T-helper 2 cell treated with Interferon-gamma antibody and Interleukin-4, amounts not matched to agents 5 μg/mL and 100 μg/mL, for 36 hours (primary cell): ENCODE measurements at places on chromosomes 2 and 18.

- no peak for DNase-seq
- H3K27me3 ChIP-seq: no peaks in the 10 kb centered on the region
- peak overlapping the region; percentile 68 for H3K27ac ChIP-seq
- peaks cover 72% of the 10 kb centered on the region for H3K4me1 ChIP-seq
- peaks cover 24% of the 10 kb centered on the region for H3K36me3 ChIP-seq
- H3K4me3 ChIP-seq: peak overlapping the region; percentile 48
Measured at GRCh38 chr2:98769114-98769476, 38.2 kb upstream of the MGAT4A start.

DNA sequence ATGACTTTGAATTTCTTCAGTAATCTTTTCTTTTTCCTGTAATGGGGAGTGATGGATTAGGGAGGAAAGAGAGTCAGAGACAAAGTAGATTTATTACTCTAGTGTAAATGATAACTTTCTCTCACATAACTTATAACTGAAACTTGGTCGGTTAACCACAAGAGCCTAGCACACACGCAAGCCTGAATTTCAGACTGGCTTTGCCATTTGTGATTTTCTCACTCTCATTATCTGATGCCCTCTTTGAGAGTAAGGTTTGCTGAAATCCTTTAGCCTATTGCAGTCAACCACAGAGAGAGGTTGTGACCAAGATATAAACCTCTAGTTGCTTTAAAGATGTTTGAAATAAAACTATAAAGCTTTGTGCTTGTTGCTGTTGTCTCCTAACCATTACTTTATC is 117.9 kb upstream of the NETO1 start:
- DNase-seq: no peak
- H3K4me1 ChIP-seq: no peaks in the 10 kb centered on the region
- H3K27me3 ChIP-seq: no peaks in the 10 kb centered on the region
- no peaks in the 10 kb centered on the region for H3K36me3 ChIP-seq

- DNase-seq: no peak
- no peak overlapping the region for H3K27ac ChIP-seq
- peaks cover 2% of the 10 kb centered on the region for H3K4me1 ChIP-seq
Measured at GRCh38 chr2:7111626-7112025, 194.4 kb downstream of the RNF144A start.

DNA sequence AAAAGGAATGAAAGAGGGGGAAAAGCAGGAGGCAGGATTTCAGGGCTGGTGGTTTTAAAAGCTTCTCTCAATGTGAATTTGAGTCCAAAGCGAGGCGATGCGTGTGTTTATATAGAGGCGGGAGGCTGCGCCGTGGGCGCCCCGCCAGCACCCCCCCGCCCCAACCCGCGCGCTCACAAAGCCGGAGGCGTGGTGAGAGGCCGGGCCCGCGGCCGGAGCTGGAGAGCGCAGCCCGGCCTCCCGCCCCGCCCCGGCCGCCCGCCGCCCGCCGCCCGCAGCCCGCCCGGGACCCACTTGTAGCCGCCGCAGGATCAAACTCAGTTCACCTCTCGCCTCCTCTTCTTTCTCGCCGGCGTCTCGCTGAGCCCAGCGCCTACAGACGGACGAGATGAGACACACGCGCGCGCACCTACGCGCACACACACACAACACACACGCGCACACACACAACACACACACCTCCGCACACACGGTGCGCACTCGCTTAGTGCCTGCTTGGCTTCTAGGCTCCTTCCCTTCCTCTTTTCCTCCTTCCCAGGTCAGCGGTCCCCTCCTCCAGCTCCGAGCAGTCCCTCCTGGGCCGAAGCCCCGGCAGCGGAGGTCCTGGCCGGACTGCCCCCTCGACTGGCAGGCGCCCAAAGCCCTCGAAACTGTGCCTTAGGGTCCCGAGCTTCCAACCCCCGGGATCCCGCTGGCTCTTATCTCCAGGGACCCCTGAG is 1.3 kb upstream of the CYP26B1 start:
- peaks cover 61% of the 10 kb centered on the region for H3K27me3 ChIP-seq
- no peak for DNase-seq
- H3K4me1 ChIP-seq: peaks cover 17% of the 10 kb centered on the region
- no peak overlapping the region for H3K27ac ChIP-seq
- H3K36me3 ChIP-seq: peaks cover 7% of the 10 kb centered on the region

- DNase-seq: no peak
- H3K4me3 ChIP-seq: peak overlapping the region; percentile 39
- peak overlapping the region; percentile 77 for H3K27ac ChIP-seq
- H3K4me1 ChIP-seq: peaks cover 47% of the 10 kb centered on the region
Measured at GRCh38 chr2:68089961-68090360, 27.2 kb upstream of the C1D start.

GRCh38 chr2:107633580-107634147 is 193.0 kb upstream of the RGPD4 start:
- DNase-seq: no peak
- H3K4me3 ChIP-seq: no peak overlapping the region
- H3K27me3 ChIP-seq: no peaks in the 10 kb centered on the region
- H3K4me1 ChIP-seq: no peaks in the 10 kb centered on the region
- H3K36me3 ChIP-seq: no peaks in the 10 kb centered on the region

DNA sequence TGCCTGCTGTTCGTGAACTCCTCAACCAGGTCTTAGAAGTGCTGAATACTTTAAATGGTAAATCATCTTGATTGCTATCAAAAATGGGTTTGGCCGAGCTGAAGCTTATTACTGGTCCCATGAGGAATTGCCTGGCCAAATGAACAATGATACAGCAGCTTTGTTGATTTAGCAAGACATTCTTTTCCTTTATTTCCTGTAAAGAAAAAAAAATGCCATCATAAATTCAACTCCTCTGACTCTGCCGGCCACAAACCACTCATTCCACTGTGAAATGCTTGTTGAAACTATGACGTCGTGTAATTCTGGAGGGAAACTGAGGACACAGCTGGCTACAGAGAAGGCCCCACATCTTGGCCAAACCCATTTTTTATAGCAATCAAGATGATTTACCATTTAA is 74.2 kb upstream of the ID2 start:
- H3K27ac ChIP-seq: peak overlapping the region; percentile 88
- peak overlapping the region; percentile 73 for H3K4me3 ChIP-seq
- DNase-seq: no peak
- H3K4me1 ChIP-seq: peaks cover 49% of the 10 kb centered on the region

DNA sequence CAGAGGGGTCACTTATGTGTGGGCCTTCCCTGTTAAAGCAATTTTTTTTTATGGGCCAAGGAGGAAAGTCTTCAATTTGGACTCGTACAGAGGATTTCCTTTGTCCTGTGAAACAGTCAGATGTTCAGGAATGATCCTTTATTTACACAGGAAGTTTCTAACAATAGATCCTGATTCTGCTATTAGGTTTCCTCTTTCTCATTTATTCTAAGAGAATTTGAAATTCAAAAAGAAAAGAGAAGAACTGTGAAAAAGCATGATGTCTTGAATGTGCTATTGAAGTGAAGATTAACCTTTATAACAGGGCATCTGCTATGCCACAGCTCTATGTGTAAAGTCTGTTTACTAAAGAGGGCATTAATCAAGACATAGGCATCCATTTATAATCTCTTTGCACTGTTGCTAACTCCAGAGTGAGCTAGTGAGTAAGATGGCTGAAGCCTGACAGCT is 105.3 kb upstream of the FAM98A start:
- H3K4me1 ChIP-seq: no peaks in the 10 kb centered on the region
- H3K27ac ChIP-seq: no peak overlapping the region
- H3K27me3 ChIP-seq: no peaks in the 10 kb centered on the region
- no peak overlapping the region for H3K4me3 ChIP-seq
- no peaks in the 10 kb centered on the region for H3K36me3 ChIP-seq

DNA sequence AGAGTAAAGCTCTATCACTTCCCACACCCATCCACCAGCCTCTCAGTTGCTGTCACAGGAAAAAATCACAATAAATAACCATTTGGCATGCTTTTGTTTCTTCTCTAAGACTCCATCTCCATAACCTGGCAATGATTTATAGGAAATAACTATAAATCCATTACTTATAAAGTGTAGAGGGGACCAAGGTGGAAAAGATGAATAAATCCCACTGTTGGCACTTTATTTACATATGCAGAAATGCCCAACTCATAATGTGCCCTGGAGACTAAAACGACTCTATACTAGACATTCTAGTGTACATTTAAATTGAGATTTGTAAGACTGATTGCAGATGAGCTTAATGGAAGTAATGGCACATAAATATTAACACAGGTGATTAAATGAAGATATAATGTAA is 7.5 kb upstream of the NOSTRIN start:
- H3K36me3 ChIP-seq: no peaks in the 10 kb centered on the region
- H3K4me1 ChIP-seq: no peaks in the 10 kb centered on the region
- H3K27ac ChIP-seq: no peak overlapping the region
- peaks cover 11% of the 10 kb centered on the region for H3K27me3 ChIP-seq
- DNase-seq: no peak

GRCh38 chr18:76697441-76697901 is 124.9 kb upstream of the ZNF236 start:
- peaks cover 47% of the 10 kb centered on the region for H3K27me3 ChIP-seq
- no peak for DNase-seq
- no peaks in the 10 kb centered on the region for H3K36me3 ChIP-seq
- no peak overlapping the region for H3K4me3 ChIP-seq
- peaks cover 6% of the 10 kb centered on the region for H3K4me1 ChIP-seq

DNA sequence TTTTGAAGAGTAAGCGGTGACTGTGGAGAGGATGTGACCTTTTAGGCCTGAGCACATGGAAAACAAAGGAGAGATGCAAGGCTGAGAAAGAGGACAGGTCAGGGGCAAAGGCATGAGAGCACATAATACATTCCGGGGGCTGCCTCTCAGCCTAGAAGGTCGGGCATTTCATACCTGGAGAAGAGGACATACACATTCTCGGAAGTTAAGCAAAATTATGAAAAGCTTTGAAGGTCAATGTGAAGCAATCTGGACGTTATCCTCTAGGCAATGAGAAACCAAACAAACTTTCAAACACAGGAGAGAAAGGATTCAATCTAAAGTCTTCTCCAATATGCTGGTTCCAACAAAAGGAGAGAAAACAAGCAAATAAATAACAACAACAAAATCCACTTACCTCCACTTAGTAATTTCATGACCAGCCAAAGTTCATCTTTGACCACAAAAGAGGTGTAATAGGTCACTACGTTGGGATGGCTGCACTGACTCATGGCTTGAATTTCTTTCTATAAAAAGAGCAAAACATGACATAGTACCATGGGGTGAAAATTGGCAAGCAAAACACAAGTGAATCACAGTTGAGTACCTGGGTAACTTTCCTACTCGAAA is 80.4 kb downstream of the STK39 start:
- H3K36me3 ChIP-seq: peaks cover 38% of the 10 kb centered on the region
- peaks cover 37% of the 10 kb centered on the region for H3K4me1 ChIP-seq
- peak overlapping the region; percentile 16 for H3K27ac ChIP-seq
- H3K27me3 ChIP-seq: no peaks in the 10 kb centered on the region
- peak; percentile 47 for DNase-seq

GRCh38 chr2:54092940-54093339 is 22.5 kb upstream of the ACYP2 start:
- H3K4me3 ChIP-seq: peak overlapping the region; percentile 66
- peaks cover 22% of the 10 kb centered on the region for H3K4me1 ChIP-seq
- peaks cover 1% of the 10 kb centered on the region for H3K36me3 ChIP-seq
- H3K27me3 ChIP-seq: peaks cover 3% of the 10 kb centered on the region
- H3K27ac ChIP-seq: peak overlapping the region; percentile 69
- no peak for DNase-seq
